ENCODE measurements at places on chromosomes 4 and X.
A peak's percentile ranks its signal among the peaks of the same experiment; 100 is the strongest.

DNA sequence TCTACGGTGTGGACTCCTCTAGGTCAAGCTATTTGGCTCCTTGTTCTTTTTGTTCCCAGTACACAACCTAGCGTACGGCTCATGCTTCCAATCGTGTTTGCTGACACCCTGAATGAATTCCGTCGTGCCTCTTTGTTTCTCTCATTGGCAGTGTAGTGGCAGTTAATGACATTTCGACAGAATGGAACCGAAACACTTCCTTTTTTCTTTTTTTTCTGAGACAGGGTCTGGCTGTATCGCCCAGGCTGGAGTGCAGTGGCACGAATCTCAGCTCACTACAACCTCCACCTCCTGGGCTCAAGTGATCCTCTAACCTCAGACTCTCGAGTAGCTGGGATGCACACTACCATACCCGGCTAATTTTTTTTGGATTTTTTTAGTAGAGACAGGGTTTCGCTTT is 113.3 kb upstream of the ATP6AP2 start:
- DNase-seq: no peak

DNA sequence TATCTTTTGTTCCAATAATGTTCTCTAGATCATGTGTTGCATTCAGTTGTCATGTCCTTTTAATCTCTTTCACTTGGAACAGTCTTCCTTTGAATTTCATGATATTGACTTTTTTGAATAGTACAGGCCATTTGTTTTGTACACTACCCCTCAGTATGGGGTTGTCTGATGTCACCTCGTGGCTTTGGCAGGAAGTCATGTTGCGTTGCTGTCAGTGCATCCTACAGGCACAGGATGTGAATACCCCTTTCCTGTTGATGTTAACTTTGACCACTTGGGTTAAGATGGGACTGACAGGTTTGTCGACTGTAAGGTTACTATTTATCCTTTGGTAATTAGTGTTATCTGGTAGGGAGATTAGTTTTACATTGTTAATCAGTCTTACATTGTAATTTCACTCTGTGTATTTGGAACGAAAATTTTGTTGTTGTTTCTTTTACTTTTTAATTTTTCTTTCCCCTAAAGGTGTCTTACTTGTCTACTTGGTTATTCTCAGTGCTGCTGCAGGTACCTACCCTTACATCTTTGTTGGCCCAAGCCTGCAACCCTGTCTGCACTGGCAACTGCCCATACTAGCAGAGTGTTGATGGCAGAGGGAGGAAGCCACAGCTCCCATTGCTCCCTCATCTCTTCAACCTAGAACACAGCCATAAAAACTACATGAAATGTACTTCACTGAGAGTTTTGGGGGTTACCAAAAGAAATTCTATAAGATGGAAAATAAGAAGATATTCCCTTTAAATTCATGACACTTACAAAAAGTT is 14.7 kb upstream of the ATP8A1 start:
- DNase-seq: no peak

- no peak for DNase-seq
Measured at GRCh38 chr4:26272654-26273615, 47.9 kb upstream of the RBPJ start.

DNA sequence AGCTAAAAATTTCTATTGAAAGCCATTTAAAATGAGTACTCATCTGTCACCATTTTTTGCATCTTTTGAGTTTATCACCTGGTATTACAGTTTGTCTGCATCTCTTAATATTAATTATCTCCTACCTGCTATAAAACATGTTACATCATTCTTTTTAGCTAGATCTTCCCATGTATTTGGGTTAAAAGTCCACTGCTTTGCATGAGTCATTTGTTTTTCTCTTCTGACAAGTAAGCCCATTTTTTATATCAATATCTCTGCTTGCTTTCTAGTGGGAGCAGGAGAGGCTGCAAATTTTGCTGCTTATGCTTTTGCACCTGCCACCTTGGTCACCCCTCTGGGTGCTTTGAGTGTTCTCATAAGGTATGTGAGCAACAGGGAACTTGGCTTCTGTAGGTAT is 16.1 kb downstream of the NIPAL1 start:
- DNase-seq: no peak

GRCh38 chr4:71630803-71631202 is 153.1 kb downstream of the GC start:
- DNase-seq: no peak

GRCh38 chr4:55258152-55258865 is 87.7 kb upstream of the SRD5A3 start:
- DNase-seq: no peak

- DNase-seq: no peak
Measured at GRCh38 chr4:36189511-36190226, 54.6 kb downstream of the ARAP2 start.

- peak; percentile 19 for DNase-seq
Measured at GRCh38 chr4:90215286-90215685, 88.1 kb downstream of the CCSER1 start.

GRCh38 chr4:79182209-79182608 is 143.7 kb downstream of the NAA11 start:
- DNase-seq: no peak

GRCh38 chr4:107196312-107196711 is 160.2 kb upstream of the DKK2 start:
- DNase-seq: no peak

DNA sequence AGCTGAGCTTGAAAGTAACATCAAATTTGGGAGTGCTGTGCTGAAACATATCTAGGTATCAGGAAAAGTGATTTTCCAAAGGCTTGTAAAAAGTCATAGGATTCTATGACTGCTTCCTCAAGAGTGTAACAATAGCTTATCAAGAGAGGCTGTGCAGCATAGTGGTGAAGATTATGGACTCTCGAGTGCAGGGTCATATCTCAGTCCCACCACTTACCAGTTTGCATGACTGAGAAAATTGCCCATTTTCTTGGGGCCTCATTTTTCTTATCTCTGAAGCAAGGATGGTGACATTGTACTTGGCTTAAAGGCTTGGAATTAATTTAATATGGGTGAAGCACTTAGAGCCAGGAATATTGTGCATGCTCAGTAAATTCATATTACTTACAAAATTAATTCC is 57.2 kb downstream of the AFF1 start:
- DNase-seq: no peak

- no peak for DNase-seq
Measured at GRCh38 chrX:16142246-16142558, 18.8 kb downstream of the GRPR start.

GRCh38 chrX:39576041-39576872 is 521.5 kb downstream of the BCOR start:
- no peak for DNase-seq

DNA sequence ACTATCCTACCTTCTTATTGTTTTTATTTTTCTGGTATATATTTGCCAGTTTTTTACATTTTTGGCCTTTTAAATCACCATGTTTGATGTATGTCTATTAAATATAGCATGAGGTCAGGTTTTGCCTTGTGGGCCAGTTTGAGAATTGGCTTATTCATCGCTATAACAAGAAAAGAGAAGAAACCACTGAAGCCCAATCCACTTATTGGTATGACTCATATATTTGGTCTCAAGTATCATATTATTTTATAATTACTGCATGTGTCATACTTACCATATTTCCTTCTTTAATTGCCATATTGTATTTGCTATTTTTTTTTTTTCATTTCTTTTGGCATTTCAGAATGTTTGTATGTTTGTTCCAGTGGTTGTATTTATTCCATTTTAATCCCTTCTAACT is 99.3 kb downstream of the IRF2 start:
- no peak for DNase-seq

DNA sequence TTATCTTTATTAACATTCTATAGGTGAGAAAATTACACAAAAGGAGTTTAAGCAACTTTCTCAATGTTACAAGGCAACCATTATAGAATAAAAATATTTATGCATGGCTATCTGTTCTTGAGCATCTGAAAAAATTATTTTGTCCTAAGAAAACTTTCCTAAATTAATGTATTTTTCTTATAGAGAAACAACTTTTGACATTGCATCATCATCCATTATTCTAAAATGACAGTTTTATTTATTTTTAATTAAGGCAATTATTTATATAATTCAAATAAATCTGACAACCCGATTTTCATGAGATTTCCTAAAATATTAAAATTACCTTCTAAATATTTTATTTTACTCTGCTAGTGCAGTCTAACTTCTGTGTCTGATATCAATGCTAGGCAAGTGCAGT is 4.8 kb downstream of the BTC start:
- DNase-seq: no peak

DNA sequence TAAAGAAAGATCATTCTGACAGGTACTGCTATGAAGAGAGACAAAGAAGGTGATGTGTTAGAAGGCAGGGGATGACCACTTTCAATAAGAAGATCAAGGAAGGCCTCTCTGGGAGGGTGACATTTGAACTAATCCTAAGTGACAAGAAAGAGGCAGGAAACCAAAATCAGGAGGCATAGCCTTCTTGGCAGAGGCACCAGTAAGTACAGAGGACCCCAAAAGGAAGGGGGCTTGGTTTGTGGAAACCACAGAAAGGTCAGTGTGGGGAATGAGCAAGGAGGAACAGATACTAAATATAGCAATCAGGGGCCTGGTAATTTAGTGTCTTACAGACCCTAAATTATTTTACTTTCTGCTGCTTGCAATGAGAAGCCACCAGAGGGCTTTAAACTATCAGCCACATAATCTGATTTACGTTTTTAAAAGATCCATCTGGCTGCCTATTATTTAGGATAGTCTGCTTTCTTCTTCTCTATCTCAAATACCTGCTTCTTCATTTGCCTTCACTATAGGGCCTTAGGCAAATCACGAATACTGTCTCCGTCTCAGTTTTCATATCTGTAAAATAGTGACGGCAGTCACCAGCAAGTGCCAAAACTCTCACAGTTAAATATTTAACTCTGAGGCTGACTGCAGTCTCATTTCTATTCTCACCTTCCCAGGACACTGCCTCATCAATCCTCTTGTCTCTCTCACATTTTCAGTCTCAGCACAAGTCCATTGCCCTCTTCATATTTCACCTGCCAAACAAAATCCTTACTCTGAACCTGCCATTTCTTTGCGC is 16.7 kb downstream of the NR3C2 start:
- no peak for DNase-seq

GRCh38 chr4:101140228-101140627 is 207.1 kb downstream of the PPP3CA start:
- DNase-seq: no peak

DNA sequence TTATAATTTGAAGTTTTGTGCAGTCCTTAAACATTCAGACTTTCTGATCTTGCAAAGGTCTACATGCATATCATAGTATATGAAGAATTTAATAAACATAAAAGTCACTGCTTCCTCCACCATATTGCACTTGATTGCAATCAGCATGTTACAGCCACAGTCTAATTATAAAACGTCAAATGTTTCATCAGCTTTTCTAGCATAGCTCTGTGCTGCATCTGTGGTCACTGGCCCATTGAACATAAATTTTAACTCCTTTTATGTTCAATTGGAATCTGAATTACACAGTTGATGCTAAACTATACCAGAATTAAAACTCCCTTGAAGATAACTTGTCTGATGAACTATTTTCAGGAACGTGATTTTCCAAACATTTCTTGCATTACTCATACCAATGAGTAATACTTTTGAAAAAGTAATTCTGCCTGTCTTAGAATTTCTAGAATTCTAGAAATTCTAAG is 329.1 kb downstream of the GALNTL6 start:
- no peak for DNase-seq

DNA sequence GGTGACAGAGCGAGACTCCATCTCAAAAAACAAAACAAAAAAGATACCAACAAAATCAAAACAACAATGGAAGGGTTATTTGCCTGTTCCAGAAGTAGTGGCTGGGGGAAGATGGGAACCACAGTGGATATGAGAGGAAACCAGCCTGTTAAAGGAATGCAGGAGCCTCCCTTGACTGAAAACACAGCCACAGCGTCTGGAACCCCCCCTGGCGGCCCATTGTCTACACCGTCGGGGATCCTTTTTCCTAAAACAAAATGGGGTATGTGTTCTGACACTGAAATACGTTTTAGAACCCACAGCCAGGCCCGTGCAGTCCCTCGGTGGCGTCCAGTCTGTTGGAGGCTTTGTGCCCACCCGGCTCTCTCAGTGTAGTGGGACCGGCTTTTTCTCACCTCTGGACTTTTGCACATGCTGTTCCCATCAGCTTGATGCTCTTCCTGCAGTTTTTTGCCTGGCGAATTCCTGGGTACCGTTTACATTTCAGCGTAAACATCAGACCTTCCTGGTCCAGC is 19.6 kb downstream of the PIGG start:
- no peak for DNase-seq

GRCh38 chr4:158906073-158906472 is 137.2 kb downstream of the FNIP2 start:
- no peak for DNase-seq

DNA sequence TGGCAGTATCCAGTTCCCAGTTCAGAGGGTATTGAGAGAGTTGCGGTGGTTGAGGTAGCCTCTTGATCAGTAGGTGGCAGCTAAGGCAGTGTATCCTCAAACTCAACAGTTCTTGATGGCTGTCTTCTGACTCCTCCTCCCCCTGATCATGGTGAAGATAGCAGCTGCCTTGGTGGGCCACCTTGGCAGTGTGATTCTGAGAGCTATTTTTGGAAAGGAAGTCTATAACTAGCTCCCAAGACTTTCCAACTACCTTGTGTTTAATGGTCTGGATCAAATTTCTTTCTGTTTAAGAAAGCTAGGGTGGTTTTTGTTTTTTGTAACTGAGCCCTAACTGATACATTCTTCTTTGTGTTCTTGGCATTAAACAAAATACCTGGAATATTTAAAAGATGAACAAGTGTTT is 10.5 kb upstream of the TBC1D19 start:
- DNase-seq: no peak

- no peak for DNase-seq
Measured at GRCh38 chrX:74249963-74250362, 54.0 kb upstream of the ZCCHC13 start.

- DNase-seq: no peak
Measured at GRCh38 chrX:135346975-135347374, 37.7 kb downstream of the ETDC start.

GRCh38 chrX:54715621-54716020 is 82.4 kb downstream of the ITIH6 start:
- no peak for DNase-seq

DNA sequence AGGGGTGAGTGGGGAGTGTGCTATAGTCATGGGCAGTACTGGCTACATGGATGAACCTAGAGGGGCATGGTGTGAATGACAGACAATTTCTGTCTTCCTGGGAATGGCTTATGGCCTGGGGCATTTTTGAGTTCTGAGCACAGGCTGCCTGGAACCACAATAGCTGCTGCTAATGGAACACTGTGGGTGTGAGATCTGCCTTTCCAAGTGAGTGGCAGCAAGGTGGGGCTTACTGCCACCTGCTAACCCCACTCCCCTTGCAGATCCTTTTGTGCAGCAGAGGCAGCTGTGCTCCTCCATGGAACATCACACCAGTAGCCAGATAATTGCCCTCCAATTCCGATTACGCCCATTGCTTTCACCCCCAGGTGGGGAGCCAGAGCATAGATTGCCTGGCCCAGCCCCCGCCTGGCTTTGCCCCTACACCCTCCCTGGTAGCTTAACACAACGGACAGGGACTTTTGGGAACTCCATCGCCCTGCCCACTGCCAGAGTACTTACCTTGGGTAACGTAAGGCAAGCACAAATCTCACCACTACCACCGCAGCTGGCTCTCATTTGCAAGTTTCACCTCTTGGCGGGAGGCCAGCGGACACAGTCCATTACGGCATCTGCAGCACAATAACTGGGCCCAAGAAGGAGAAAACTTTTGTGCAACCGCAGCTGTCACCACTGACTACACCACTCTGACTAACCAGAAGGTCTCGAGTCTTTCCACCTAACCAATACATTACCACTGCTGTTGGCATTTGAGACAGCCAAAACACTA is 421.2 kb upstream of the NWD2 start:
- DNase-seq: no peak
